ENCODE measurements at places on chromosomes 4 and X. TPM values are rescaled to one million over a fixed set of nuclear protein-coding genes. Genes with fewer than 3 reads are reported as not detected.

Gene HTT-AS
- not detected for polyA plus RNA-seq

DNA sequence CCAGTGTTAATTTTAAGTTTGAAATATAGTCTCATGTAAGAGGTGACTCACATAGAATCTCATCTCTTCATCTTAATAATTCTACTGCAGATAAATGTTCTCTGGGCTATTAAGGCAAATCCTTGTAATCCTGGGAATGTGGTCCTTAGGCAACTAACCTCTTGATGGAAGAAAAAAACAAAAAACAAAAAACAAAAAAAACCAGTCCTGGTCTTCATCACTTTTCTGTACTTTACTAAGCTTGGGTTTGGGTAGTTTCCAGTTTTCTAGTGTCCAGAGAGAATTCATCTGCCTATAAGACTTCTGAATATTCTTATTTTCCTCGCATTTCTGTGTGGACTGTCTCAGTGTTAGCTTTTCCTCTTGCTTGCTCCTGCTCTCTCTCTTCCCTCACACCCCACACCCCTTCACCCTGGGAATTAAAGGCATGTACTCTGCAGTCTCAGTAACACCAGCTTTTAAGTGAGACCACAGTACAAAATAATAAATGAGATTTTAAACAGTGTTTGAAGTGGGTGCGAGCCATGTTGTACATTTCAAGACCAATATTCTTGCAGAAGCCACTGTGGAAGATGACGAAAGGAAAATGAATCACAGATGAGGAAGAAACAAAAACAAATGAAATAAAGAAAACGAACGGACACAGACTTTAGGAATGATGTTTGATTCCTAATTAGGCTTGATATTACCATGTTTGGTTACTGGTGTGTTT lies 51.7 kb downstream of the HAND2 start:
- no peak overlapping the region for H3K4me3 ChIP-seq
- no peak for DNase-seq

DNA sequence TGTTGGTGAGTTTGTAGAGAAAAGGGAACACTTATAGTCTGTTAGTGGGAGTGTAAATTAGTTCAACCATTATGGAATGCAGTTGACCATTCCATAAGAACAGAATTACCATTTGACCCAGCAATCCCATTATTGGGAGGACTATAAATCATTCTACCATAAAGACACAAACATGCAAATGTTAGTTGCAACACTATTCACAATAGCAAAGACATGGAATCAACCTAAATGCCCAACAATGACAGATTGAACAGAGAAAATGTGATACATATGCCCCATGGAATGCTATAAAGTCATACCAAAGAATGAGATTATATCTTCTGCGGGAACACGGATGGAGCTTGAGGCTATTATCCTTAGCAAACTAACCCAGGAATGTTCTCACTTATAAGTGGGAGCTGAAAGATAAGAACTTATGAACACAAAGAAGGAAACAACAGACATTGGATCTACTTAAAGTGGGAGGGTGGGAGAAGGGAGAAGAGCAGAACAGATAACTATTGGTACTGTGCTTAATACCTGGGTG lies 1819.2 kb upstream of the ADGRL3 start:
- no peak overlapping the region for H3K27ac ChIP-seq
- H3K27me3 ChIP-seq = no peaks in the 10 kb centered on the region
- H3K4me3 ChIP-seq = no peak overlapping the region

DNA sequence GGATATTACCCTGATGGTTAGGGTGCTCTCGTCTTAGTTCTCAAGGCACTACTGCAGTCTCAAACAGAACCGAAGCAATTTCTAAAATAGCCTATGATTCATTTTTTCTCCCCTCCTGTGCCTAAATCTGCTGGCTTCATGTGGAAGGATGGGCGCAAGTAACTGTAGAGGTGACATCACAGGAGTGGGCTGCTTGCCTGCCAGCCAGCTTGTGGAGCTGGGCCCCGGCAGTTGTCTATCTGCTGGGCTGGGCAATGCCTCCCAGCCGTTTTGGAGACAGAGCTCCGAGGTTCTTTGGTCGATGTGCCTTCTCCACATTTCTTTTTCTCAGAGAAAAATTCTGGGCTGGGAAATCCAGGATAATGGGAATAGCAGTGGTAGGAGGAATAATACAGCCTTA lies 34.3 kb upstream of the CITED1 start:
- H3K4me1 ChIP-seq = no peaks in the 10 kb centered on the region
- DNase-seq = no peak
- no peak overlapping the region for H3K4me3 ChIP-seq
- H3K27ac ChIP-seq = no peak overlapping the region
- H3K27me3 ChIP-seq = peaks cover 32% of the 10 kb centered on the region

Gene PLP1
- polyA plus RNA-seq = 0.15 TPM

GRCh38 chrX:139875841-139876240 lies 57.0 kb downstream of the ATP11C start:
- H3K27ac ChIP-seq = no peak overlapping the region
- no peaks in the 10 kb centered on the region for H3K4me1 ChIP-seq
- peaks cover 2% of the 10 kb centered on the region for H3K27me3 ChIP-seq
- no peak overlapping the region for H3K4me3 ChIP-seq

Measured in lung (tissue), 17 donors.